ENCODE measurements at places on chromosomes 7 and 10. TPM values are rescaled to one million over a fixed set of nuclear protein-coding genes. Genes with fewer than 3 reads are reported as not detected.

- DNase-seq = no peak
These were observed 99.0 kb upstream of the PDE1C start for GRCh38 chr7:32169228-32169627.

DNA sequence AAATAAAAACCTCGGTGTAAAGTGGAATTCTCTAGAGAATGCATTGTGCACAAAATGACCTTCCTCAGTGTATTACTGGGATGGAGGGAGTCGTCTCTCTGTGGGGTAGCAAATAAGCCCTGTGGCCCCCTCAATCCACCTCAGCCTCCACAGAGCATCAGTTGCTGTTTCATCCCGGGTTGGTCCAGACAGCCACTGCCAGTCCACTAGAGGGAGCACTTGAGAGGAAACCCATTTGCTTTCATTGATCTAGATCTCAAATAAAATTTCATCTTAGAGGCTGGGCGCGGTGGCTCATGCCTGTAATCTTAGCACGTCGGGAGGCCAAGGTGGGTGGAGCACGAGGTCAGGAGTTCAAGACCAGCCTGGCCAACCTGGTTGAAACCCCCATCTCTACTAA lies 1128.7 kb downstream of the CNTNAP2 start:
- peak; percentile 43 for DNase-seq

GRCh38 chr7:76512941-76513816 lies 2.8 kb downstream of the UPK3B start:
- DNase-seq = peak; percentile 2

GRCh38 chr10:76245951-76246495 lies 814.6 kb downstream of the LRMDA start:
- DNase-seq = no peak

DNA sequence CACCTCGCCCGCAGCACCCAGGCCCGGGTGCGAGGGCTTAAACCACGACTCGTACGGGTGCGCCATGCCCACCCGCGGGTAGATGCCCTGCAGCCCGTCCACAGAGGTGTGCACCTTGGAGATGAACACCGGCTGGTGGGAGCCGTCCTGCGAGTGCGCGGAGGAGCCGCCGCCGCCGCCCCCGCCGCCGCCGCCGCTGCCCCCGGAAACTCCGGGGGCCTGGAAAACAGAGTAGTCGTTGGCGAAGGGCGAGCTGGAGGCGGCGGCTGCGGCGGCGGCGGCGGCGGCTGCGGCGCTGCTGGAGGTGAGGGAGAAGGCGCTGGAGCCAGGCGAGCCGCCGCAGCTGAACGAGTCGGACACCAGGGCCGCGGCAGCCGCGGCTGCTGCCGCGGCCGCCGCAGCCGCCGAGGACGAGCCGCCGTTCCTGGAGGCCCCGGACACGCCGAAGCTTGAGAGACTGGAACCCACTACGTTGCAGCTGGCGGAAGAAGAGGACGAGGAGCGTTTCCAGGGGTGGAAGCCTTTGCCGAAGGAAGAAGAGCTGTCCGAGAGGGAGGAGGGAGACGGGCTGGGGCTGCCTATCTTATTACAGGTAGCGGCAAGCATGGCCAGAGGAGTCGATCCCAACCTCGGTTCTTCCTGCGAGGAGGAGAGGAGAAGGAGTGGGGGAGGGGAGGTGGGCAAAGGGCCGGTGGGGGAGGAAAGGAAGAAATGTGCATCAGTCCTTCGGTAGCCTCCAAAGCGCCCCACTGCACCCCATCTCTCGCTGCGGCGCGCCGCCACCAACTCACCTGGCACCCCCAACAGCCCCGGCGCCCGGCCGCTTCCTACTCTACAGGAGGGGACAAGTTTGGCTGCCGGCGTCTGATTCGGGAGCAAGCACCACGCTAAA lies 1.3 kb downstream of the SP8 start:
- no peak for DNase-seq

DNA sequence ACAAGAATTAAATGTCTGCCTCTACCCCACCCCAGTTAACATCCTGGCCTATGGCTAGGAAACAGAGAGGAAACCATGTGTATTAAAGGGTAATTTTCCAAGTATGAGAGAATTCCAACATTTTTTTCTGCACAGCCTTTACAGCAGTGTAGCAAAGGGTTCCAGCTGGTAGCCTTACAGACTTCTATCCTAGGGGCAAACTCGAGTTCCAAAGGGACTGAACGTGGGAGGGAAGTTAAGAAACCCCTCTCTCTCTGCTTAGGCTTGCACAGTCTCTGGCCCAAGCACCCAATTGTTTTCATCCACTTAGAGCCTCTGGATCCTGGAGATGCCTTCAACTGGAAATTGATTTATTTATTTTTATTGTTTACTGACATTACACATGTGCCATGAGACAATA lies 60.3 kb downstream of the SLC16A12 start:
- no peak for DNase-seq

- no peak for DNase-seq
These were observed 134.3 kb downstream of the HTR7 start for GRCh38 chr10:90723416-90724068.

GRCh38 chr10:33039181-33039580 lies 81.2 kb upstream of the ITGB1 start:
- no peak for DNase-seq

- no peak for DNase-seq
These were observed 398.5 kb downstream of the REEP3 start for GRCh38 chr10:63919575-63920279.

DNA sequence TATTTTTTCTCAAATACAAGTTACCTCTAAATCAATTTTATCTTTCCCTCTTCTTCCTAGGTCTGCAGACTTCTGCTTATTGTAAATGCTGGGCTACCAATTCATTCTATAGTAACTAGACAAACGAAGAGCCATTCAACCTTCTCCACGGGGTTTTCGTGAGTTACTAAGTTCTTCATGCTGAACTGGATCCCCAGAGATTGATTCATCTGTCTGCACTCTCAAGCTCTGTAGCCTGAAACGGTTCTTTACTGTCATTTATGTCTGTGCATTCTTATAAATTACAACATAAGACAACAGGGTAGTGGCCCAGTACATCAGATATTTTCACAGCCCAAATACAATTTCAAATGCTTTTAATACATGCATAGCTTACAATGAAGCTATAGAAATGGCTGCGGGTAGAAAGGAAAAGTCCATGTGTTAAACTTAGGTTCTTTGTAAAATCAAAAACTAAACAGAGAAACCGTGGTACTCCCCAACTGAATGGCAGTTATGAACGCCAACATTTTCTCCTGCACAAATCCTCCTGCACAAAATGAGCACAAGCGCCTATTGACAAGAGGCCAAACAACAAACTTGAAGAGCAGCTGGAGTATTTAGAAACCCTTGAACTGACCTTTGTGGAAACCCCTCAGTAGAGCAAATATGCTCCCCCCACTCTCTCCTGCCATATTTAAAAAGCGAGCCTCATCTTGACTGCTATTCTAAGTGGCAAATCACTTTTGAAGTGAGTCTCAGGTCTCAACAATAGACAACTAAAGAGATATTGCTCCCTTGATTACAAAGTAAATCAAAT lies 20.7 kb downstream of the LAMB1 start:
- DNase-seq = no peak

TEX36 gene
- total RNA-seq = not detected

SPDYE11 gene
- total RNA-seq = not detected

ANKRD61 gene
- total RNA-seq = 0.37 TPM

CLRN3 gene
- total RNA-seq = not detected

Measured in HT1080 (cell line).